Urinary bladder (tissue), 4 donors: ENCODE measurements at places on chromosomes 4 and X. TPM values are rescaled to one million over a fixed set of nuclear protein-coding genes. Genes with fewer than 3 reads are reported as not detected.

The CT55 gene
- polyA plus RNA-seq = not detected

The IGSF1 gene
- polyA plus RNA-seq = 0.24 TPM

GRCh38 chr4:88788895-88789294, 91.3 kb upstream of the NAP1L5 start:
- DNase-seq = no peak

The BGN gene
- 189 TPM for polyA plus RNA-seq

DNA sequence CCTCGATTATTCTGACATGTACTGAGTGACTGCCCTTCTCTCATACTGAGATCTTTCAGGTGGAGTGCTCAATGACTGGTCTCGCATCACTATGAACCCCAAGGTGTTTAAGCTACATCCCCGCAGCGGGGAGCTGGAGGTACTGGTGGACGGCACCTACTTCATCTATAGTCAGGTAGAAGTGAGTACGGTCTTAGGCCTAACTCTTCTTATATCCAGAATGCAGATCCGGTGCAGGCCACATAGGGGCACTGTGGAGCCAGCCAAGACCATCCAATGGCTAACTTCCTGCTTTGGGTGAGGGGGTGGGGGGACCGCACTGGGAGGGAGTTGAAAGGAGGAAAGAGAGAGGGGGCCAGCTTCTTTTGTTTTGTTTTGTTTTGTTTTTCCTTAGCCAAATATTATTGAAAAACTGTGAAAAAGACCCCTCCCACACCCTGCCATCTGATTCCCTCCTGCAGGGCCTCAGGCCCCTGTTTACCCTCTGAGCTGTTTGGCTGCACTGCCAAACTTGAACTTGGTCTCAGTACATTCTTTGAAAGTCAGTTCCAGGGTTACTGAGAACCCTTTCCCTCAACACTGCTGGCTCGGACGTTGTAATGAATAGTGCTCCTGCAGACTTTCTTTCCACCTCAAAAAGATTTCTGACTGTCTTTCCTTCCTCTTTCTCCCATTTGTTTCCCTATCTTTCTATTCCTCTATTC, 16.2 kb downstream of the AWAT2 start:
- DNase-seq = no peak
